Left ventricle myocardium superior (tissue), 1 donor: ENCODE measurements at places on chromosomes 2 and 18. TPM values are rescaled to one million over a fixed set of nuclear protein-coding genes. Genes with fewer than 3 reads are reported as not detected.

LDLRAD4 gene
- 26.0 TPM for total RNA-seq

RETSAT gene
- 31.2 TPM for total RNA-seq

VWC2L gene
- not detected for total RNA-seq

PDCD1 gene
- total RNA-seq: 1.4 TPM

C2orf80 gene
- not detected for total RNA-seq

ANKRD29 gene
- total RNA-seq: 9.8 TPM

GRCh38 chr18:73549236-73549635, 598.4 kb downstream of the FBXO15 start:
- no peak for DNase-seq

DNA sequence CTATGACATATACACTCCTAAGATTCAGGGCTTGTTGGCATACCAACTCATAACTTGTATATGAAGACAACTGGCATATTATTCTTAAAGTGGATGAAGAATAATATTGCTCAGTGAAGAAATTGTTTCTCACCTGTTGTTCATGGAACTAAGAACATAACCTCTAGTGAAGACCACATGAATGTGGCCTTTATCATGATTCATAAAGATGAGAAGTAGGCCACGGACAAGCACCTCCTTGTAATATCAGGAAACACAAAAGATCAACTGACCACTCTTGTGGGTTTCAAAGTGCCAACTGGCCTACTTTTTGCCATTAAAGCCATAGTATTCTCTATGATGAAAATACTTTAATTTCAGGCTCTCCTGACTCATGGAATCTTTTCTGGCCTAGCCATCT, 407.4 kb downstream of the GRB14 start:
- DNase-seq: no peak

DNA sequence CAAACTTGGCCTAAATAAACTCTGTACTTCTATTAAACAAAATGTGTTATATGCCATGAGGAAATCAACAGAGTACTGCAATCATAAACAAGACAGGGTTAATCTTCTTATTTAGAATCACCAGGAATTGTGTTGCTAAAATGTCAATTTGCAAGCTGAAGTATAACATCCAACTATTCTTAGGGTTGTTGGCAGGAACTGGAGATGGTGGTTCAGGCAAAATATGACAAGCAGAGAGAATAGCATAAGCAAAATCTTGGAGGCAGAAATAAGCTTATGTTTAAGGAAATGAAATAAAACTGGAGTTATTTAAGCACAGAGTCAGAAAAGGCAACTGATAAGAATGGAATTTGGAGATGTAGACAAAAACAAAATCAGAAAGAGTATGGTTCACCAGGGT, 463.8 kb upstream of the SLC8A1 start:
- no peak for DNase-seq

- no peak for DNase-seq
Measured at GRCh38 chr2:75846683-75847190, 136.0 kb upstream of the GCFC2 start.

DNA sequence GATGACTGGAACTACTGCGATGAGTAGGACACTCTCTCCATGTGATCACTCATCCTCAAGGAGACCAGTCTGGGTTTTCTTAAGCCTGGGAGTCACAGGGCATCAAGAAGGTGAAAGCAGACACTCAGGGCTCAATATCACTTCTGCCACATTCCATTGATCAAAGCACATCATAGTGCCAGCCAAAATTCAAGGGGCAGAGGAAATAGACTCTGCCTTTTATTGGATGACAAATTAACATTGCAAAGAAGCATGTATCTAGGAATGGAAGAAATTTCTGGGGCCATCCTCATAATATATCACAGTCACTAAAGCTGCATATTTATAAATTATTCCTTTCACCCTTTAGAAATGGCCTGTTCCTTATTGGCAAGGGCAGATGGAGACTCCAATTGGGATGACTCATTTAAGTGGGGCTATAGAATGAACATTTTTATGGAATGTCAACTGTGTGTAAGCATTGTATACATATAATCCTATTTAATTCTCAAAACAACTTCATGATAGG, 114.8 kb upstream of the CDC42EP3 start:
- no peak for DNase-seq

DNA sequence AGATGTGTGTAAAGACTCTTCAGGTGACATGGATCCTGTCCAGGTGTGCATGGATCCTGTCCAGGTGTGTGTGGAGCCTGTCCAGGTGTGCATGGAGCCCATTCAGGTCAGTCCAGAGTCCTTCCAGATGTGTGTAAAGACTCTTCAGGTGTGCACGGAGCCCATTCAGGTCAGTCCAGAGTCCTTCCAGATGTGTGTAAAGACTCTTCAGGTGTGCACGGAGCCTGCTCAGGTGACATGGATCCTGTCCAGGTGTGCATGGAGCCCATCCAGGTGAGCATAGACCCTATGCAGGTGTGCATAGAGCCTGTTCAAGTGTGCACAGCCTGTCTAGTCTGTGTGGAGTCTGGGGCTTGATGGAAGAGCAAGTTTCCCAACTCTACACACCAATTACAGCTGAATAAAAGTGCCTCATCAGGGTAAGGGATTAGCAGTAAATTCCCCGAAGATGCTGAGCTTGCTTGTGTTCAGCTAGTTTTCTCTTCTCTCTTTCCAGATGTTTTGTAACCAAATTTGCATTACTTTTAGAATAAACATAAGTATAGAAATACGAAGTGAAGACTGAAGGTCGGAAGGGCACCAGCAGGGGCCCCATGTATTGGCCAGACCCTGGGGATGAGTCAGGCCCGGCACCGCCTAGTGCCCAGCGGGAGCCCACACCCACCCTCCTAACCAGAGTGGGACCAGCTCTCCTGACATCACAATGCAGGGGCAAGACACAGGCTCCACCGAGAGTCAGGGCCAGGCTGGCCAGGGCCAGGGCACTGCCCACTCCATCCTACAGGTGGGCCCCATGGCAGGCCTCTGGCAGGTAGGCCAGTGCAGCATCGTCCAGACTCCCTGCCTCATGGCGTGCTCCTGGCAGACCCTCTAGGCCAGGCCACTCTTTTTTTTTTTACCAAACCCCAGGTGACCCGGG, 38.6 kb upstream of the GPC1 start:
- peak; percentile 22 for DNase-seq

GRCh38 chr2:88187038-88187676, 17.0 kb downstream of the THNSL2 start:
- DNase-seq: peak; percentile 74

GRCh38 chr18:31450409-31450808, 2.9 kb downstream of the DSG3 start:
- no peak for DNase-seq

DNA sequence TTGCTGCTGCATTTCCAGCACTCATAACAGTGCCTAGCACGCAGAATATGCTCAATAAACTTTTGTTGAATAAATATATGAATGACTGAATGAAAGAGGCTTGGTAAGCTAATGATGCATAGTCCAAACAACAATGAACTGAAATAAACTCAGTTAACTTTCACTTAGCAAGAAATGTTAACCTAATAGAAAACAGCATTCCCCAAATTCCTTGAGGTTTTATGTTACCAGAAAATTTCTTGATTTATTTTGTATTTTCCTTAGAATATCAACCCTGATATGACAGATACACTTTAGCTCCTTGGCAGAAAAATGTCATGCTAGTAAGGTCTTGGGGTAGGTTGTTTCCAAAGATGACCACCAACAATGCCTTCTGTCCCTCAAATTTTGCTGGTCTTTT, 217.4 kb downstream of the KCNE4 start:
- no peak for DNase-seq

GRCh38 chr18:70172225-70172624, 33.3 kb downstream of the RTTN start:
- no peak for DNase-seq

GRCh38 chr2:235394278-235394828, 99.5 kb upstream of the AGAP1 start:
- DNase-seq: no peak

DNA sequence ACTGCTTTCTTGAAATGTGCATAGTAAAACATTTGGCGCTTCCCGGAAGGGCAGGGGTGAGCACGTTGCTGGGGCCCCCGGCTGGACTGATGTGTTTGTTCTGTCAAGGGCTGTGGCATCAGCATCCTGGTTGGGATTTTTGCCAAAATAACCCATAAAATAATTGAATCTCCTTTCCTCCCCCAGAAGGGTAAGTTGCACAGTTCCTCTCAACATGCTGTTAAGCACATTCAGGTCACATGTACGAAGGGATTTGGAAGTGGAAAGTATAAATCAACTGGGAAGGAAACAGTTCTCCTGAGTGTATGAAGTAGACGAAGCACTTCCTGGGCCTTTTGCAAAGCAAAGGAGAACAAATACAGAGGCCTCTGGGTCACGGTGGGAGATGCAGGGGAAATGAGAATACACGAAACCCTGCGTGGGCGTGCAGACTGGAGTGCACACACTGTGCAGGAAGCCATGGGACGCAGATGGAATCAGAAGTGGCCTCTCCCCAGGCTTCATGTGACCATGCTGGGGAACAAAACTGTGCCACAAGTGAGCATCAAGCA, 183.9 kb downstream of the LPIN1 start:
- peak; percentile 34 for DNase-seq
